ENCODE measurements at places on chromosomes 3 and 15.

DNA sequence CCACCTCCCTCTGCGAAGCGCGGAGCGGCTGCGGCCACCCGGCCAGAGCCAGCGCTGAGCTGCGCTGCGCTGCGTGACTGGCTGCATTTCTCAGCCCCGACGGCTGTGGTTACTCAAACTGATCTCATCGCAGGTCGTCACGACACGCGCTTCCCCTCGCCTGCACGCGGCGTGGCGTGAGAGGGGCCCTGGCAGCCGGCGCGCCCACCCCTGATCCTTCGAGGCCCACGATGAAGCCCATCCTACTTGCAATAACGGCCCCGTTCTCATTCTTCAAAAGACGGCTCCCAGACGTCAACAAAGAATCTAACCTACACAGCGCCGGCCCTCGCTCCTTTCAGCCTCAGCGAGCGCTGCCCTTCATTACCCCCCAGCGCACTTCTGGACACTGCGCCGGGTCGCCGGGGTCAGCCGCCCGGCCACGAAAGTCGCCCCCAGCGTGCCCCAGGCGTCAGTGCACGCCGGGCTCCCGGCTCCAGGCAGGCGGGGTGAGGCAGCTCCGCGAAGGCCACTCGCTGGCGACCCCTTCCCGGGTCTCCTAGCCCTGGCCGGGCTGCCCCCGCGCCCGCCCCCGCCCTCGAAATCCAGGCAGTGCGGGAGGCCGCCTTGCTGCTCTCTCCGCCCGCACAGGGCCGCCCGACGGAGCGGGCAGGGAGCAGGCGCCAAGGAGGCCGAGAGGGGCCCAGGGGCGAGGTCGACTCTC, 9.9 kb upstream of the LEKR1 start:
- DNase-seq = no peak

GRCh38 chr3:189772584-189772983, 141.4 kb downstream of the TP63 start:
- no peak for DNase-seq

DNA sequence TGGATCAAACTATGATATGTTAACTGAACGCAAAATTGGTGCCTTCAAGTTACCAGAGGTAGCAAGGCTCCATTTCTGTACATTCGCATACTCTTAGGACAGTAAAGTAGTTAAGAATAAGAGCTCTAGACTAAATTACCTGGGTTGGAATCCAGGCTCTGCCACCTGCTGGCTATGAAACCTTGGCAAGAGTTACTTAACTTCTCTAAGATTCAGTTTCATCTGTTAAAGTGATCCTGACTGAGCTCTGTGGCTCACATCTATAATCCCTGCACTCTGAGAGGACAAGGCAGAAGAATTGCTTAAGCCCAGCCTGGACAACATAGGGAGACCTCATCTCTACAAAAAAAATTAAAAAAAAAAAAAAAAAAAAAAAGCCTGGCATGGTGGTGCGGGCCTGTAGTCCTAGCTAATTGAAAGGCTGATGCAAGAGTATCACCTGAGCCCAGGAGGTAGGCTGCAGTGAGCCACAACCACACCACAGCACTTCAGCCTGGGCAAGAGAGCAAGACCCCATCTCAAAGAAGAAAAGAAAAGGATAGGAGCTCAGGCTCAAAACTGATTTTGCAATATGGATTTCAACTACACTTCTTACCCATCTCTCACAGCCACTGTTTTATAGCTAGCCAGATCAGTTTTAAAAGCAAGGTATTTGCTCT, 21.3 kb downstream of the GSK3B start:
- no peak for DNase-seq

DNA sequence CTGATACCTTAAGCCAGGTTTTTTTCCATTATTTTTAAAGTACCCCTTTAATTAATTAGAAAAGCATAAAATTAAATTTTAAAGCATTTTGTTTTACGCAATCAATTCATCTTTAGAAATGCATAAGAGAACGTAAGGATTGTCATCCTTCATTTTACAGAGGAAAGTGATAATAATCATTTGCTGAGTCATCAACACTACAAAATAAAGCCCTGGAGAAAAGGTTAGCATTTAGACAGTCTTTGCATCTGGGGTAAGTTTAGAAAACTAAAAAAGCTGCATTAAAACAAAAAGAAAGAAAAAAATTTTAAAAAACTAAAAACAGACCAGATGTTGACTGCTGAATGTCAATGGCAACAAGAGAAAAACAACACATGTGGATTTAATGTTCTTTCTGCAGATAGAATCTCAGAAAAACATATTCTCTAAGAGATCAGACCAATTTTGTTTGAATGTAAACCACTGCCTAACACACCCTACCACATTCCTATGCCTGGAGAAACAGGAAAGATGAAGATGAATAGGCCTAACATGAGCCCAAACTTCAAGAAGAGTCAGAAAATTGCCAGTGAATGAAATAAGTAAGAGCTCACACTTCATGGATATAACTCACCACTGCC, 59.9 kb downstream of the SUCNR1 start:
- no peak for DNase-seq

DNA sequence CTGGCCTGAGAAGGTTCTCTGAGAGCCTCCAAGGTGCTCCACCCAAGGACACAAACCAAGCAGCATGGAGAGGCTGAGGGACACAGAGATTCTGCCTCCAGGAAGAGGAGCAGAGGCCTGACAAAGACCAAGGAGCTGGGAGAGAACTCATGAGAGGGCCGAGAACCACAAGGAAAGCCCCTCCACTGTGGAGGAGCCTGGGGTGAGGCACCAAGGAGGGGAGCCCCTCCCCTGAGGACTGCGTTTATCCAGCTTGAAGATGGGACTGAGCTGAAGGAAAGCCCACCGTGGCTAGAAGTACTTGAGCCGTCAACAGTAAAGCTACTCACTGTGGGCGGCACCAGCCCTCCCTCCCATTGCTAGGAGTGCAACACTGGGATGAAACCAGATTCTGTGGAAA, 63.1 kb upstream of the MEF2A start:
- DNase-seq = no peak

DNA sequence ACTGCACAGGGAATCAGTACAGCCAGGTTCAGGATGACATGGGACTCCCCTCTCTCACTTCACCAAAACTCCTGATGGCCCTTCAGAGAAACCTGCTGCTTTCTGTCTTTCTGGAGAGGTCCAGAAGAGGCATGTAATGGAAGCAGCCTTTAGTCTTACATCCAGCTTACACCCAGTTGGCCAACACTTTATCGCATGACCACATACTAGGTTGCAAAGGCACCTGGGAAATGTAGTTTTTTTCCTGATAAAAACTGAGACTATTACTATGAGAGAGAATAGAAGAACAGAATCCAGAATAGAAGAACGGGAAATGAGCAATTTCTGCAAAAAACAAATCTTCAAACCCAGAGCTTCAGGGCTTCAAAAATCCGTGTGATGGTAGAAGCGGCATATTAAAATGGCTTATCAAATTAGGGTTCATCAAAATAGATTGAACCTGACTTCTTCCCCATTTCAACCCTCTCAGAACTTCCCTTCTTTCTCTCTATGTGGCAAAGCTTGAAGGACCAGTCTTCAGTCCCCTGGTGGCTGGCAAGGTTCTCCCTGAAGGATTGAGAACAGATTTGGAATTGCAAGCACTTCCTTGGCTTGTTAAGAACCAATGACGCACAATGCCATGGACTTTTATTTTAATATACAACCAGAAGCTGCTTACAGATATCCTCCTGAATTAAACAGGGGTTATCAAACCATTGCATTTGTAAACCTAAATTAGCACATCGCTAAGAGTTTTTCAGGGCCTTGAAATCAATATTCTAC, 34.4 kb downstream of the CORO2B start:
- DNase-seq = no peak

GRCh38 chr3:119230071-119230470, 10.6 kb downstream of the B4GALT4 start:
- no peak for DNase-seq

DNA sequence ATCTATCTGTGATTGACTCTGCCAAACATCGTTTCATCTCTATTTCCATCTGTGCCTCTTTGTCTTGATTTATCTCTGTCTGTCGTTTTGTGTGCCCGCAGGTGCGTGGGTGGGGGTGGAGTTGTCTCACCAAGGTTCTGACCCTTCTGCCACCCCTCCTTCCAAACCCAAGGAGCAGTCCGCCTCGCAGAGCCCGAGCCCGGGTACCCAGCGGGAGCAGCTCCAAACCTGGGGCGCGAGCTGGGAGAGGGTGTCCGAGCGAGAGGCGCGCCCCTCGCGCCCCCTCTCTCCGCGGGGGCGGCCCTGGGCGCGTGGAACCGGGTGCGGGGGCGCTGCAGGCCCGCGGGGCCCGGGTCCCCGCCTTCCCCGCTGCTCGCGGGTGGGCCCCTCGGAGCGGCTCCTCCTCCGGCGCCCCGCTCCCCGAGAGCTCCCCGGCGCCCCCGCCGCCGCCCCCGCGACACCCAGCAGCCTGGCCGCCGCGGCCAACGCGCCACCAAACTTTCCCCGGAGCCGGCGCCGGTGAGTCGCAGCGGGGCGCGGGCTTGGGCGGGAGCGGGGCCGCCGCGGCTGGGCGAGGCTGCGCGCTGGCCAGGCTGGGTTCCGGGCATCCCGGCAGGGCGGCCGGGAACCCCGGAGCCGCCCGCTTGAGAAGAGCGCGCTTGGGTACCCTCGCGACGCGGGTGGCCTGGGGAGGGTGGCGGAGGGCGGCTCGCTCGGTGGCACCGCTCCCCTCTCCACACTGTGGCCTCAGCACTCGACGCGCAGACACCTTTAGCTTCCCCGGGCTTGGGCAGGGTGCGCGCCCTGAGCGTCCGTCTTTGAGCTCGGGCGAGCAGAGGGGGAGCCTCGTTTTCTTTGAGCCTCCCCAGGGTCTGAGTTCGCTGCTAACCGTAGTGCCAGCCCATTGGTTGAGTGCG, at the start of gene HRH1:
Gene HRH1, plus strand, starts transcription at position 458 of the 917 bp plus-strand sequence. CDS start 104,545 bp downstream, outside the sequence.
- DNase-seq = no peak

- no peak for DNase-seq
Observed at GRCh38 chr3:70857916-70858315, 545.5 kb upstream of the MDFIC2 start.

DNA sequence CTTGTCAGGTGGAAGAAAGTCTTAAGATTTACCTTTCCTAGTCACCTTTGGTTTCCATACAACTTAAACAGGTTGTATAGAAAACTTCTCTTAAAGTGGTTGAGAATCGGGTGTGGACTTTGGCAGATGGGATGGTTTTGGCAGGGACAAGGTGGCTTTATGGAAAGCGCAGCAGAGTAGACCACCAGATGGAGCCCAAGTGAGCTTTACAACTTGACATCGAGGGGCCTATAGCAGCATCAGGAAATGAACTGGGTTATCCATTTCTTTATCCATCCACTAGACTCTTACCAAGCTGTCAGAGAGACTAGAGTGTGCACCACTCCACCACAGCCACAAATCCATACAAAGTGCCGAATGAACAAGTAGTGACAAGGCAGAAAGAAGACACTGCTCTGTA, 85.3 kb upstream of the MBNL1 start:
- DNase-seq = no peak

DNA sequence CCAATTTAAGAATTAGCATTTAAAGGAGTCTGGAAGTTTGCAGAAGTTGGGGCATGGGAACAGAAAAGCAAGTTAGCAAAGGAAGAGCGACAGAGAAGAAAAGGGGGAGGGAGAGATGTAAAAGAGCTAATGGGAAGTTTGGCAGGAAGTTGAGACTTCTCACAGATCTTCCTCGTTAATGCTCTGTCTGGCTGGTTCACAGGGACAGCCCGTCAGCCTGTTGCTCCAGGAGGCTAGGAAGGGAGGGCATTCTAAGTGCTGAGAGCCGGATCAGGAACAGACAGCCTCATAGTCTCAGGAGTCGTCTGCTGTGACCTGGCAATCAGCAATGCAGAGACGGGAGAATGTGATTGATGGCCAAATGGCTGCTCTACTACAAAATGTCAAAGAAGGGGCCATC, 150.3 kb downstream of the AGBL1 start:
- DNase-seq = no peak

DNA sequence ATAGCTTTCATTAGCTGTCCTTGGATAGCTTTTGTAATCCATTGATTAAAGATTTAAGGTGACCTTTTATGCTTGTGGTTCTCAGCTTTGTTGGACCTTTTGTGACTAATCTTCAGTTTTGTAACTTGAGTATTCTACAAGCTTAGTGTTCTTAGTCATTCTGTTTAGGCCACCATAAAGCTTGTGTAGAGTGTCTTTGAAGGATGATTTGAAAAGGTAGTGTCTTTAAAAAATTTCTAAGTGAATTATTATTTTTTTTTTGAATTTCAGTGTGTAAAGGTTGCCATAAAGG, 7.5 kb downstream of the MORF4L1 start:
- DNase-seq = no peak

- no peak for DNase-seq
Observed at GRCh38 chr3:43442872-43443395, 156.6 kb downstream of the SNRK start.

DNA sequence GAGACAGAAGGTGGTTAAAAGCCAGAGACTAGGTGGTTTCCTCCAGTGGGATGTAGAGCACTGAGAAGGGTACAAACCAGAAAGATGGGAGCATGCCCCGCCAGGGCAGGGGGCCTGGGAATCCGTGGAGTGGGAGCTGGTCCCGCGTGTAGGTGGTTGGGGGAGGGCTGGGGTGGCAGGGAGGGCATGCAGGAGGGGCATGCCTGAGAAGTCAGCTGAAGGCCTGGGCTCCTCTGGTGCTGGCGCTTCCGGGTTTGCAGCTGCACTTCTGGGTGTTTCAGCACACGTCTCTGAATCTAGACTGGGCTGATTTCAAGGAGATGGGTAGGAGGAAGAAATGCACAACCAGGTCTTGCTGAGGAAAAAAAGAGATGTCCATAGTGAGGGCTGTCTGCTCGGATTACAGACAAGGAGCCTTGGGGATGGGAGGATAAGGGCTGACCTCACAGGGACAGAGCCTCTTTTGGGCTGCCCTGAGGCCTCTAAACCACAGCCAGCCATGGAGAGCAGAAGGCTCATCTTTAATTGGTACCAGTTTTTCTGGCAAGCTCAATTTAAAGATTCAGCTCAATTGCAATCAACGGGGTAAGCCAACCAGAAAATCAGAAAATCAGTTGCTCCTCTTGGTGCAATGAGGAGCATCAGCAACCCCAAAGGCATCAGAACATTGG, 151.9 kb downstream of the FAM43A start:
- no peak for DNase-seq

Data from HuH-7.5 (cell line).